ENCODE measurements at places on chromosomes 3 and 15. TPM values are rescaled to one million over a fixed set of nuclear protein-coding genes. Genes with fewer than 3 reads are reported as not detected.
A peak's percentile ranks its signal among the peaks of the same experiment; 100 is the strongest.

DNA sequence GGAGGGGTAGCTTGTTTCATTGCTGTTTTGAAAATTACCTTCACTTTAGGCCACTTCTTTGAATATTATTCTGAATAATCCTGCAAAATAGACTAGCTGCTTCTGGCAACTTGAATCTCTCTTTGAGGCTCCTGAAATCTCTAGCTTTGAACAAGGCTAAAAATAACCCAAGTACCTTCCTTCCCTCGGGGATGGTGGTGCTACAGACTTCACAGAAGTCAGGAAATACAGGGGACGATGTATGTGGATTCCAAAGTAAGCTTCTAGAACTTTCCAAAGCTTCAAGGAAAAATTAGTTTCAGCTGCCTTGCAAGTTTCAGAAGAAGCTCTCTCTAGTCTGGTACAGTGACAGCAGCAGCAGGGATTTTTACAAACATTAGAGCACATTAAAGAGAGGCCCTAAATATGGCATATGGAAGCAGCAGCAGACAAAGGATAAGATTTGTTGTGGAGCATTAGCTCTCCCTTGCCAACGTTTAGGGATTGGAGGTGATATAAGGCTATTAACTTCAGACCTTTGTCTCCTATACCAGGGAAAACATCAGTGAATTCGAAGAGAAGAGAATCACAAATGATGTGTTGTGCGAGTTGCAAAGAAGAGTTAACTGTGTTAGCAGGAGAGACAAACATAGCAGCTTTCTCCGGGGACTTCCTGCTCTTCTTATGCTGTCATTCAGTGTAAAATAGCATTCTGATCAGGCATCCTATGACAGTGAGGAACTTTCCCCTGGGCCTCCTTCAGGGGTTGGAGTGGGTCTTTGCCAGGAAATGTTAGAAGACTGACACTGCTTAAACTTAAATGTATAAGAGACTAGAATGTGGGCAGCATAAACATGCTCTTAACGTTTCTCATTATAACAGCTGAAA, 783.0 kb upstream of the ARPP21 start:
- no peak for DNase-seq
- no peaks in the 10 kb centered on the region for H3K4me1 ChIP-seq
- H3K4me3 ChIP-seq: no peak overlapping the region
- H3K36me3 ChIP-seq: no peaks in the 10 kb centered on the region
- no peaks in the 10 kb centered on the region for H3K27me3 ChIP-seq

DNA sequence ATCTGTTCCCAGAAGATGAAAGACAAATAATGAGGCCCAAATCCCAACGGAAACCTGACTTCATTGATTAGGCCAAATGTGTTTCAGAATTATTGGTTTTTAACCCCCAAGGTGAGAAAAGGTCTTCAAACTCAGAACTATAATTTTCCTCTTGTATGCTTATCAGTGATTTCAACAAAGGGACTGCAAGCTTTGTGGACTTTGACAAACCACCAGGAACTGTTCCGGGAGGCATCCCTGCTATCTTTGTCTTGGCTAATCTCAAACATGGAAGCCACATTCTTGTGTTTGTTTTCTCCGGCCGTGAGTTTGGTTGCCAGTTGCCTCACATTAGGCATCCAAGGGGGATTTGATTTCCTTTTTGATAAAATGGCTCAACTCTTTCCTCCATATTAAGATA, 19.5 kb downstream of the ARHGEF3 start:
- no peaks in the 10 kb centered on the region for H3K27me3 ChIP-seq
- H3K36me3 ChIP-seq: no peaks in the 10 kb centered on the region
- H3K4me3 ChIP-seq: no peak overlapping the region
- H3K27ac ChIP-seq: peak overlapping the region; percentile 79
- H3K4me1 ChIP-seq: peaks cover 71% of the 10 kb centered on the region

The ASB14 gene
- not detected for total RNA-seq

DNA sequence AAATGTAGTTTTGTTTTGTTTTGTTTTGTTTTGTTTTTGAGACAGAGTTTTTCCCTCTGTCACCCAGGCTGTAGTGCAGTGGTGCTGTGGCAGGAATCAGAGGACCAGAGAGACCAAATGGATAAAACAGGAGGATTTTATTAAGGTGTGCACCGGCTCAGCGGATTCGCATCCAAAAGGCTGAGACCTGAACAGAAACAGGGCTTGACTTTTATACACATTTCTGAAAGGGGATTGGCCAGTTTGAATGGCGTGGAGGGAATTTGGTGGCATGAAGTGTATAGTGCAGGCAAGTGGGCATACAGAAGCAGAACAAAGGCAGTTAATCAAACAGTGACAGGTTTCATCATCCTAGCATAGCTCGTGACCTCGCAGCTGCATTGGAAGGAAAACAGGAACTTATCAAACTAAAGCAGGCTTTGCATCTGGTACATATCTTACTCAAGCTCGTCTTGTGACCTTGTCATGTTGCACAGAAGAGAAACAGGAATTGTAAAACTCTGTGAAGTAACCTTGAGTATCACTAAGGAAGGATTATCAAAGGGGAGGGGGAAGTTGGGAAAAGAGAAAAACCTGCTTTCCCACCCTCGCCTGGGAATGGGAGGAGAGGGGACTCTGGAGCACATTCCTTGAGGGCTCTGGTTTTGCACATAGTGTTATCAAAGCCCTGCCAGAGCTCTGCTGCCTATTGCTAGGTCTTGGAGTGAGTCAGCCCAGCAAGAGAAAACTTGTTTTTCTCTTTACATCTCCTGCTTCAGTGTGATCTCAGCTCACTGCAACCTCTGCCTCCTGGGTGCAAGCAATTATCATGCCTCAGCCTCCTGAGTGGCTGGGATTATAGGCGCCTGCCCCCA, 38.5 kb downstream of the C3orf62 start:
- no peak overlapping the region for H3K4me3 ChIP-seq
- H3K36me3 ChIP-seq: no peaks in the 10 kb centered on the region
- no peak for DNase-seq

- H3K36me3 ChIP-seq: no peaks in the 10 kb centered on the region
- no peaks in the 10 kb centered on the region for H3K27me3 ChIP-seq
- peak overlapping the region; percentile 72 for H3K27ac ChIP-seq
- peaks cover 14% of the 10 kb centered on the region for H3K4me1 ChIP-seq
Measured at GRCh38 chr3:126781406-126781805, 77.4 kb downstream of the CHCHD6 start.

GRCh38 chr3:43106293-43106628, 382 bp upstream of the POMGNT2 start:
- no peaks in the 10 kb centered on the region for H3K27me3 ChIP-seq
- H3K36me3 ChIP-seq: no peaks in the 10 kb centered on the region
- DNase-seq: no peak
- peak overlapping the region; percentile 77 for H3K4me3 ChIP-seq

GRCh38 chr3:13073326-13074005, at the start of gene IQSEC1:
Gene IQSEC1 (minus strand): TSS chr3:13073429. CDS start chr3:13073014, 415 bp downstream.
- H3K4me1 ChIP-seq: peaks cover 7% of the 10 kb centered on the region
- H3K27me3 ChIP-seq: no peaks in the 10 kb centered on the region
- H3K4me3 ChIP-seq: peak within 1 kb of the TSS; percentile 35
- H3K27ac ChIP-seq: no peak within 1 kb of the TSS
- no peaks in the 10 kb centered on the region for H3K36me3 ChIP-seq

DNA sequence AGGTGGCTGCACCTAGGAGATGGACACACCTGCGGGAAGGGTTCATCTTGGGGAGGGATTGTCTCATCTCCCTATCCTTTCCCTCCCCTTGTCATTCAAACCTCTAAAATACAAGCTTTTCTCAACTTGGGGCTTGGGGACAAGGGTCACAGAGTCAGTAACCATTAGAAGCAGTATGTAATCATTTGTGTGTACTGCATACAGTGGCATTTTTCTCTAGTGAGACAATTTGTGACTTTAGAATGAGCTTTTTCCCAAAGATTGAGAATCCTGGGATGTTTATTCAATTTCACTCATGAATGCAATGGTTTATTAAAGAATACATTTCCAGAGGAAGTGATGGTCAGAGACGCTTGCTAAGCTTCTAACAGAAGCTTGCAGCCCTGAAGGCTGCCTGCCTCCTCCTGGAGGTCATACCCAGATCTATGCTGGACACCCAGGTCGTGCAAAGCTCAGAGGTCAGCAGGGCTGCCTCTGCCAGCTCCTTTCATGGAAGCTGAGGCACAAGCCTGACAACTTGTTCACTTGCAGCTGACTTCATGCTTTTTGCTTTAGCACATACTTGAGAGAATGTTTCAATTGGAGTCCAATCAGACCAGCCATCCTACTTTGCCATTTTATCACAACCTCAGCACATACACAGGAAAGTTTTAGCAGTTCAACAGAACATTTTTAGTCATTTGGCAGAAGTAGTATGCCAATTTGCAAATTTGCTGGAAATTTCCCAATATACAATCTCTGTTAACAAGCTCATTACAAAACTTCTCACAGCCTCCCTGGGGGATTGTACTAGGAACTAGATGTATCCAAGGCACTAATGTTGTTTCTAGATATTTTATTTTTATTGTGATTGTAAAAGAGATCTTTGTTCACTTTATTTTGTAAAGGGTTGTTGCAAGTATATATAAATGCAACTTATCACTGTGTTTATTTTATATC, 25.6 kb upstream of the ALDH1L1 start:
- H3K27me3 ChIP-seq: no peaks in the 10 kb centered on the region
- no peak overlapping the region for H3K4me3 ChIP-seq
- no peaks in the 10 kb centered on the region for H3K36me3 ChIP-seq
- H3K27ac ChIP-seq: peak overlapping the region; percentile 36

GRCh38 chr15:73114064-73114463, 61.8 kb downstream of the NEO1 start:
- no peaks in the 10 kb centered on the region for H3K4me1 ChIP-seq
- no peaks in the 10 kb centered on the region for H3K27me3 ChIP-seq
- no peak for DNase-seq
- no peak overlapping the region for H3K4me3 ChIP-seq
- H3K36me3 ChIP-seq: no peaks in the 10 kb centered on the region

DNA sequence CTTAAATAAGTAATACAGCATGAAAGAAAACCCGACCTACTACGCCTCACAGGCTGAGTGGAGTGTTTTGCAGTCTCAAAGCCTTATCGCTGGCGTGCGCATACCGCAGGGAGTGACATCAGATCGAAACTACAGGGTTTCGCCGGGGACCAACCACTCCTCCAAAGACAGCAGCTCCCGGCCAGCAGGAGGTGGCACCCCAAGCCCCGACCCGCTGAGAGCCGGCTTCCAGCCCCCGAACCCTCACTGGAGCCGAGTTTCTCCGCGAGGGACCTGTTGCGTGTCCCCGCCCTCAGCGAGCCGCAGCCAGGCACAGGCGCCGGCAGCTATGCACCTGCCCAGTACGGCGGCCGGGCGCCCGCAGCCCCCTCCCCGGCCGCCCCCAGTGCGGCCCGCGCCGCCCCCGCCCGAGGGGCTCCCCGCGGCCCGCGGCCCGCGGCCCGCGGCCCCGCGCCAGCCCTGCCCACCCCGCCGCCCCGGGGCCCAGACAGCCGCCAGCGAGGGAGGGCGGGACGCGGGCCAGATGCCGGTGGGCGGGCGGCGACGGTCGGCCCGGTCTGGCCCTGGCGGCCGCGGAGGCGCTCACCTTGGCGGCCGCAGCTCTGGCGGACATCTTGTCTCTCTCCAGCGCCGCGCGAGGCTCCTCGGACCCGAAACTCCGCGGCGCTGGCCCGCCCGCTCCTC, 710 bp downstream of the TJP1 start:
- peak overlapping the region; percentile 98 for H3K27ac ChIP-seq
- H3K27me3 ChIP-seq: peaks cover 11% of the 10 kb centered on the region
- DNase-seq: no peak
- no peaks in the 10 kb centered on the region for H3K36me3 ChIP-seq
- peaks cover 47% of the 10 kb centered on the region for H3K4me1 ChIP-seq
- peak overlapping the region; percentile 65 for H3K4me3 ChIP-seq

GRCh38 chr15:45156744-45157455, 27.1 kb downstream of the DUOX1 start:
- H3K4me3 ChIP-seq: no peak overlapping the region
- no peak for DNase-seq
- H3K36me3 ChIP-seq: peaks cover 52% of the 10 kb centered on the region
- H3K27me3 ChIP-seq: no peaks in the 10 kb centered on the region
- peaks cover 82% of the 10 kb centered on the region for H3K4me1 ChIP-seq
- H3K27ac ChIP-seq: peak overlapping the region; percentile 99

DNA sequence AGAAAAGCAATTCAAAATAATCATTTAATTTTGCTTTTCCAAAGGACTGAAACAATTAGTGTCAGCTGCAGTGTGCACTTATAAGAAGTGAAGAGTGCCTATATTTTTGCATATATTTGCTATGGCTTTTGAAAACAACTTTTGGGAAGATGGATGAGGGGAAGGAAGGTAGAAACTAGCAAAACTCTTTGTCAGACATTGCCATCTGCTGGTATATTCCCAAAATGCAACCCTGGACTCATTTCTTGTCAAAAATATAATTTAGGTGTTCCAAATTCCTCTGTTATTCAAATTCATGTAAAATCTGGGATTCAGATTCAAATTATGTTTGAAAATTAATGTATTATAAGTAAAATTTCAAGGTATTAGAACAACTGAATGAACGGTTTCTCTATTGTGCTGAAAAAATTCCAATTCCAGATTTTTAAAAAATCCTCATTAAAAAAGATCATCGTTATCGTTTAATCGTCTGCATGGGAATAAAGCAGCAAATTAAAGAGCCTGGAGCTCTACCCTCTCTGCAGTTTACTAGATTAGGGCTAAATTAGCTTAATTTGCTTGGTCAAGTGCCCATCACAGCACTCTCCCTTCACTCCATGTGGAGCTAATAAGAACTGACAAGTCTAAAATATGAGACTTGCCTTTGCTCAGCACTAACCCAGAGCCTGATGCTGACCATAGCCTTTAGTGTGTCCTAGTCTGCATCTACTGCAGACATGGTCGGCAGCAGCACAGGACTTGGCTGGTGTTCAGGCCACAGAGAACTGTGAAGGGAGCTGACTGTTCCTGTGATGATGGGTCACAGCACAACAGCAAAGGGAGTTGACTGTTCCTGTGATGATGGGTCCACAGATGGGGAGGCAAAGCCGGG, 67.9 kb upstream of the MITF start:
- no peak overlapping the region for H3K27ac ChIP-seq
- no peaks in the 10 kb centered on the region for H3K27me3 ChIP-seq
- H3K4me1 ChIP-seq: no peaks in the 10 kb centered on the region
- DNase-seq: no peak

DNA sequence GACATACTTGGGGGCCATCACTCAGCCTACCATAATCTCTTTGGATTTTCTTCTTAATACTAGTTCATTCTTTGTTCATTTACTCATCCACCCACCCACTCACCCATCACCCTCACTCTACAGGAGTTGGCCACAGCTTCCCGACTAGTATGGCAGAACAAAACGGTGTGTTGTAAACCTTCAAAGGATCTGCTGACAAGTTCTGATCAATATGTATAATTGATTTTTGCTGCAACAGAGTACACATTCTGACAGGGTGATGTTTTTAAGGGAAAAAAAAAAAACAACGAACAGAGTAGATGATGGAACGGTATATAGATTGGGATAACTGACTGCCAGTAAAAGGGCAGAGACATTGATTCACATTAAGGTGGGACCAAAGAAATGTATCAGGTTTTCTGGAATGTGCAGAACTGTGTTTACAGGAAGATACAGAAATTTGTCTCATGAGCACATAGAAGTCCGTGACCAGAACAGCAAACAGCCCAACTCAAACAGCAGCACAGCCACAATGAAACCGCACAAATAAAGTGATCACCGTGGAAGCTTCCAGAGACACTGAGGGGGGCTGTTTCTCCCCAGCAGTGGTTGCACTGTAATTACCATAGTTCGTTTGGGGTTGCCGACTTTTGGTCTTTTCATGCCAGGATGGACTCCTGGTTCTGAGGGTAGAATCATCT, 931.9 kb downstream of the FHIT start:
- H3K27me3 ChIP-seq: no peaks in the 10 kb centered on the region
- no peak for DNase-seq
- no peak overlapping the region for H3K4me3 ChIP-seq
- H3K36me3 ChIP-seq: no peaks in the 10 kb centered on the region

GRCh38 chr3:134366928-134367811, 7.1 kb downstream of the AMOTL2 start:
- H3K4me3 ChIP-seq: no peak overlapping the region
- no peaks in the 10 kb centered on the region for H3K27me3 ChIP-seq
- peaks cover 100% of the 10 kb centered on the region for H3K4me1 ChIP-seq
- H3K27ac ChIP-seq: peak overlapping the region; percentile 100
- peaks cover 41% of the 10 kb centered on the region for H3K36me3 ChIP-seq

Measured in esophagus squamous epithelium (tissue), 5 donors.